ENCODE measurements at places on chromosomes 6 and 20. TPM values are rescaled to one million over a fixed set of nuclear protein-coding genes. Genes with fewer than 3 reads are reported as not detected.
A peak's percentile ranks its signal among the peaks of the same experiment; 100 is the strongest.

GRCh38 chr6:4675121-4675520, 101.1 kb upstream of the CDYL start:
- DNase-seq, result peak; percentile 1

Gene FNDC11
- total RNA-seq, result 0.69 TPM

Gene SMOC2
- 25.6 TPM for total RNA-seq

Gene C6orf132
- total RNA-seq, result 42.3 TPM

DNA sequence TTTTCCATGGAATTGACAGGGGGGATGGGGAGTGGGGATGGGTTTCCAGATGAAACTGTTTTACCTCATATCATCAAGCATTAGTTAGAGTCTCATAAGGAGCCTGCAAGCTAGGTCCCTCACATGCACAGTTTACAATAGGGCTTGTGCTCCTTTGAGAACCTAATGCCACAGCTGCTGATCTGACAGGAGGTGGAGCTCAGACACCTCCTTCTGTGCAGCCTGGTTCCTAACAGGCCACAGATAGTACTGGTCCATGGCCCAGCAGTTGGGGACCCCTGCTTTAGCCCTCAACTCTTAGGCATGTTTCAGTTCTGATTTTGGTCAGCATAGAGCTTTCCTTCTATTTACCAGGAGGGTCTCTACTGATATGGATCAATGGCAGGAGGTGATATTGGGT, 251.6 kb downstream of the LAMA2 start:
- no peak for DNase-seq

GRCh38 chr6:2630359-2630758, 120.4 kb downstream of the MYLK4 start:
- DNase-seq, result no peak
